ENCODE measurements at places on chromosomes 11 and 22.

- DNase-seq: no peak
Observed at GRCh38 chr11:117970400-117971024, 15.7 kb upstream of the IL10RA start.

- no peak for DNase-seq
Observed at GRCh38 chr11:33177676-33178336, 16.5 kb upstream of the CSTF3 start.

GRCh38 chr11:84437071-84437980 is 1151.2 kb upstream of the CCDC90B start:
- no peak for DNase-seq

GRCh38 chr11:116786326-116786725 is 1.5 kb downstream of the ZPR1 start:
- no peak for DNase-seq
